ENCODE measurements at places on chromosomes 7 and 10.

- DNase-seq, result no peak
Observed at GRCh38 chr7:14294637-14295036, 305.2 kb upstream of the ETV1 start.

DNA sequence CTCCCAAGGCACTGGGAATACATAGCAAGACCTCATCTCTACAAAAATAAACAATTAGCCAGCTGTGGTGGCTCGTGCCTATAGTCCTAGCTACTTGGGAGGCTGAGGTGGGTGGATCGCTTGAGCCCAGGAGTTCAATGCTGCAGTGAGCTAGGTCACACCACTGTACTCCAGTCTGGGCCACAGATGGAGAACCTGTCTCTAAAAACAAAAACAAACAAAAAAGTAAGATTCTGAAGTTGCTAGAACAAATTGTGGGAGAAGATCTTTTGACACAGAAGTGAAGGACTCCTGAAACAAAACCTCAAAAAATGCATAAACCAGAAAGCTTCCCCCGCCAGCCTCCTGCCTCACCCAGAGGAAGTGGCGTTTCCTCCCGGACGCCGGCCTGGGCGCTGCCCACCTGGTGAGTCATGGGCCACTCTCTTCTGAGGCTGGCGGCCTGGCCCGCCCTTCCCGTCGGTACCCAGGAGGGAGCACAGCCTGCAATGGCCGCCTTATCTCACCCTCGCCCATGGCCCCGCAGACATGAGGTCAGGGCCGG lies 25.4 kb upstream of the ELN start:
- peak; percentile 71 for DNase-seq

GRCh38 chr10:44908066-44908749 lies 2.9 kb upstream of the TMEM72 start:
- DNase-seq, result peak; percentile 21

GRCh38 chr10:13717936-13718772 lies 131.4 kb downstream of the PRPF18 start:
- DNase-seq, result peak; percentile 69

DNA sequence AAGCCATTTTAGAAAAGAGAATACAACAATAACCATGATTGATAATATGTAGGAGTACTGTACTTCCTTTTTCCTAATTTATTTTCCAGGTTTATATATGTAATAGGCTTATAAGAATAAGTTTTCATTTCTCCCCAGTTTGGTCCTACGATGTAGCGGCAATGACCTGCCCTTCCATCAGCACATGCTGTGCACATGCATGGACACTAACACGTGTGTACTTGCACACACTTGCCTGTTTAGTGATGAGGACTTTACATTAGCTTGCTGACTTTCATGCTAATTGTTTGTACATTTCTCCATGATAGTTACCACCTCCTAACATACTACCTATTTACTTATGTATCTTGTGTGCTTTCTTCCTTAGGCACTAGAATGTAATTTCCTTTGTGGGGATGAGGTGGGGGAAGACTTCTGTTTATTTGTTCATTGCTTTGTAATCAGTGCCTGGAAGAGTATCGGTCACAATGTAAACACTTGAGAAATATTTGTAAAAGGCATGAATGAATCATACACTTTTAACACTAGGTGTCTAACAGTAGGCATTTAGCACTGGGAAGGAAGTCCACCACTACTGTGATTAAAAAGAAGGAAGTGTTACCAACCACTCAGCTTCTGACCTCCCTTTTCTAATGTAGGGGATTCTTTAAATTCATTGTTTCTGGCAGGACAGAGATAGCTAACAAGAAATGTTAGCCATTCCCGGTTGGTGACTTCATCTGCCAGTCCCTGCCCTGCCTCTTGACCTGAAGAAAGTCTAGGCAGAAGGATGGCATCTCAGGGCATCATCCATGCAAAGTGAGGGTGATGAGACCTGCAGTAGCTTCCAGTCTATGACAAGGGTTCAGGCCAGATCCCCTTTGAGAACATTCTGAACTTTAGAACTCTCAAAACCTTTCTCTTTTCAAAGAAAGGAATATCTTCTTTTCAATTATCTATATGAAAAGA lies 120.2 kb upstream of the RAB18 start:
- no peak for DNase-seq

- no peak for DNase-seq
Observed at GRCh38 chr10:128500642-128501041, 374.4 kb upstream of the MKI67 start.

GRCh38 chr10:121519411-121519810 lies 78.8 kb downstream of the FGFR2 start:
- DNase-seq, result no peak

Data from amniotic stem cell (primary cell).